EL (cell line): ENCODE measurements at places on chromosomes 1 and 21.

GRCh38 chr1:235986869-235987268 lies 78.0 kb downstream of the NID1 start:
- no peak for DNase-seq

DNA sequence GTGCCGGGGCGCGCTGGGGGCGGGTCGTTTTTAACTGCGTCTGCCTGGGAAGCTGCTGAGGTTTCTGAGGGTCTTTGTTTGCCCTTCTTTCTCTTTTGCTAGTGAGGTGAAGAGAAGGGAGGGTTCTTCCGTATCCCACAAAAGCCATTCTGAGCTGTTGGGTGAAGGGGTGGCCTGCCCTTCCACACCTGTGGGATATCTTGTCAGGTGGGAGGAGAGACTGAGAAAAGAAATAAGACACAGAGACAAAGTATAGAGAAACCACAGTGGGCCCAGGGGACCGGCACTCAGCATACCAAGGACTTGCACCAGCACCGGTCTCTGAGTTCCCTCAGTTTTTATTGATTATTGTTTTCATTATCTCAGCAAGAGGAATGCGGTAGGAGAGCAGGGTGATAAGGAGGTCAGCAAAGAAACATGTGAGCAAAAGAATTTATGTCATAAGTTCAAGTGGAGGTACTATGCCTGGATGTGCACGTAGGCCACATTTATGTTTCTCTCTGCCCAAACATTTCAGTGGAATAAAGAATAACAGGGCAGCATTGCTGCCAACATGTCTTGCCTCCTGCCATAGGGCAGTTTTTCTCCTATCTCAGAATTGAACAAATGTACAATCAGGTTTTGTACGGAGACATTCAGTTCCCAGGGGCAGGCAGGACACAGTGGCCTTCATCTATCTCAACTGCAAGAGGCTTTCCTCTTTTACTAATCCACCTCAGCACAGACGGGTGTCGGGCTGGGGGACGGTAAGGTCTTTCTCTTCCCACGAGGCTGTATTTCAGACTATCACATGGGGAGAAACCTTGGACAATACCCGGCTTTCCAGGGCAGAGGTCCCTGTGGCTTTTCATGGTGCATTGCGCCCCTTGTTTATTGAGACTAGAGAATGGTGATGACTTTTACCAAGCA lies 972 bp downstream of the PGBD2 start:
- no peak for DNase-seq

DNA sequence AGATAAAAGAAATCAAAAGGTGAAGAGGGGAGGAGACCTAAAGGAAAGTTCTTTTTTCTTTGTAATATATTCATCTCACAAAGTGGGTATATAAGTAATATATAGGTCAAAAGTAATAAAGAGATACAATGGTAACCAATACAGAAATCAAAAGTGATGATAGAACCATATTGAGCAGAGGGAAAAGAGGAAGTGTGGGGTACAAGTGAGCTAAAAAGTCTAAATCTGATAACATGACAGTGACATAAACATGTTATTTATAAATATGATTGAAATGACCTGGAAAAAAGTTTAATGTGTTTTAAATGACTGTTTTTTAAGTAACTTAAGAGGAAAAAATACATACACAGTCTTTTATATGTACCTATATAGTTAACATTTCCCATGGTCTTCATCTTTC lies 70.5 kb downstream of the MRPL39 start:
- DNase-seq, result no peak

GRCh38 chr1:110055493-110056284 lies 14.8 kb downstream of the ALX3 start:
- peak; percentile 87 for DNase-seq

GRCh38 chr21:44460441-44460755 lies 5.1 kb downstream of the LRRC3 start:
- no peak for DNase-seq

DNA sequence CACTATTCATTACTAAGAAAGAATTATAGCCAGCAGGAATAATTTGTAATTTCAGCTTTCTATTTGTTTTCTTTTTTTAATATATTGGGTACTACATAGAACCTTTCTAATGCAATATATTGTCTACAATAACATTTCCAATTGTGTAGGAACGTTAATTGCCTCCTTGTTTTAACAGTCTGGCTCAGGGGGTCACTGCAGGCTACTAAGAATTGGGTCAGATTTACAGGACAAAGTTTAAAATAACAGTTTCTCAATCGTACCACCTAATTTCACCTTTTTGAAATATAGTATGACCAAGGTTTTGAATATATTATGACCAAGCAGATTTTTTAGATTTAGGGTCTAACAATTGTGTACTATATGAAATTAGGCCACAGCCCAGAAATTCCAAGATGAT lies 2.4 kb downstream of the CFH start:
- no peak for DNase-seq

GRCh38 chr1:74468982-74469603 lies 43.3 kb downstream of the LRRC53 start:
- peak; percentile 25 for DNase-seq

- no peak for DNase-seq
Measured at GRCh38 chr1:30444401-30444800, 279.0 kb downstream of the MATN1 start.

GRCh38 chr1:29953961-29954360 lies 717.6 kb downstream of the PTPRU start:
- DNase-seq, result no peak

- DNase-seq, result no peak
Measured at GRCh38 chr1:107273515-107273914, 132.7 kb downstream of the NTNG1 start.

DNA sequence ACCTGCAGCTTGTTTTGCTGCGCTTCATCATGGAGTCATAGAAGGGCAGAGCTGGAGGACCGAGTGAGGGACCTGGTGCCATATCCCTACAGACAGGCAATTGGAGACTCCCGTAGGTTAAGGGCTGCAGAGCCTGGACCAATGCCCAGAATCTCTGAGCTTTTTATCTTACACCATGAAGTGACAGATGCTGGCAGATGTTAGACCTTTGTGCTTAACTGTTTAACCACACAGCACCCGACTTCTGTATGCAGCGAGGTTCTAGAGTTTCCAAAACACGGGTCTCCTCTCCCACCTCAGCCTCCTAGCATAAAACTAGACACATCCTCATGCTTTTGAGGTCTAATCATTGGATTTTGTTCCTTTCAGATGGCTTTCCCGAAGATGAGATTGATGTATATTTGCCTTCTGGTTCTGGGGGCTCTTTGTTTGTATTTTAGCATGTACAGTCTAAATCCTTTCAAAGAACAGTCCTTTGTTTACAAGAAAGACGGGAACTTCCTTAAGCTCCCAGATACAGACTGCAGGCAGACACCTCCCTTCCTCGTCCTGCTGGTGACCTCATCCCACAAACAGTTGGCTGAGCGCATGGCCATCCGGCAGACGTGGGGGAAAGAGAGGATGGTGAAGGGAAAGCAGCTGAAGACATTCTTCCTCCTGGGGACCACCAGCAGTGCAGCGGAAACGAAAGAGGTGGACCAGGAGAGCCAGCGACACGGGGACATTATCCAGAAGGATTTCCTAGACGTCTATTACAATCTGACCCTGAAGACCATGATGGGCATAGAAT lies 47.6 kb downstream of the B3GALT5 start:
- DNase-seq, result peak; percentile 86

- no peak for DNase-seq
Measured at GRCh38 chr1:119222271-119222670, 81.8 kb upstream of the WARS2 start.

DNA sequence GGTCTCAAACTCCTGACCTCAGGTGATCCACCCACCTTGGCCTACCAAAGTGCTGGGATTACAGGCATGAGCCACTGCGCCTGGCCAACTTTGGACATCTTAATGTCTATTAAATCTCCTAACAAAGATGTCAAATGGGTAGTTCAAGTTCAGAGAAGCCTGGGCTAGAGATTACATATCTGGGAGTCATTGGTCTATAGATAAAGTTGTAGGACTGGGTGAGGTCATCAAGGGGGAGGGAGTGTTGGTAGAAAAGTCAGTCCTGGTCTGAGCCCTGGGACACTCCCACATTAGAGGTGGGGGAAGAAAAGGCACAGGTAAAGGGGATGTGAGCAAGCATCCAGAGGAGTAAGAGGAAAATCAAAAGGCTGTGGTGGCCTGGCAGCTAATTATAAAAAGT lies 6.6 kb downstream of the UBIAD1 start:
- no peak for DNase-seq

DNA sequence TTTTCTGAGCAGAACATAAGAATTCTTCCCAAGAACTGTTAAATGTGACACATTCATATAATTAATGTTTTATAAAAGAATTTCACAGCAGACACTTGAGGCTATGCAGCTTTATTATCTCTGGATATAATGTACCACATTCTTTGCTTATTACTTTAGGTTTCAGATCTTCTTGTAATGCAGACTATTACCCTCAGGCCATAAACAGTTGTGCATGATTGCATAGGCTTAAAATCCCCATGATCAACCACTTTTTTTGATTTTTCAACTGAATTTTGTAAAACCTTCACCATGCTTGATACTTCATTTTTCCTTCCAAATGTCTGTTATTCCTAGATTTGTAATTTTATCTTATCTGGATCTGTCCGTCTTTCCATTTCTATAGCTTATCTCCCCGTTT lies 1355.7 kb downstream of the BRINP3 start:
- DNase-seq, result peak; percentile 17

DNA sequence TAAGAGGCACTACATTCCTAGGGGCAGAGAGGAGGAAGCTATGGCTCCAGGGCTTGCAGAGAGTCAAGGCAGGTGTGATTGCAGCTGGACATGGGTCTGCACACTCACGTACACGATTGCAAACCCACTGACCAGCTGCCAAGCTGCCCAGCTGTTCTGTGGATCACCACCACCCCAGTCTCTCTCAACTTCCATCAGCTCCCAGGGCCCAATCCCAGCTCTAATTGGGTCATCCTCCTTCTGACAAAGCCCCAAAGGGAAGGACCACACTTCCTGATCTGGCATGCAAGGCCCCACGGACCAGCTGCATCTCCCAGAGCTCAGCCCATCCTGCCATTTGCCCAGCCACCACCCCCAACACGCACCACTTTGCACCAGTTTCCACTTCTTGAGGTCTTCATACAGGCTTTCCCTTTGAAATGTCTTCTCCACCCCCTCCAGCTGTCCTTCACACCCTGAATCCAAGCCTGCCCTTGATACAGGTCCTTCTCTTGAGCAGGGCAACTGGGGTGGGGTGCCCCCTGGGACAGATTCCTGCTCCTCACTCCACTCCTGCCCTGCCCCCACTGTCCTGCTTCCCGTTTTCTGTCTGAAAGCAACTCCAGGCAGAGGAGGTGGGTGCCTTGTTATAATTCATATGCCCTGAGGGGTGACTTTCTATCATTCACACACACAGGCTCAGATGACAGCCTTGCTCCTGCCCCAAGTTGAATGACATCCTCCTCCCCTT lies 179.4 kb upstream of the EDN2 start:
- no peak for DNase-seq
